ENCODE measurements at places on chromosomes 3 and 15.

- DNase-seq: no peak
Observed at GRCh38 chr15:98403569-98403968, 244.8 kb upstream of the IGF1R start.

- no peak for DNase-seq
Observed at GRCh38 chr3:166499636-166500035, 662.4 kb upstream of the BCHE start.

- DNase-seq: peak; percentile 32
Observed at GRCh38 chr3:76044601-76045600, 259.6 kb upstream of the ZNF717 start.

- DNase-seq: no peak
Observed at GRCh38 chr3:72093270-72093991, 308.5 kb upstream of the PROK2 start.

DNA sequence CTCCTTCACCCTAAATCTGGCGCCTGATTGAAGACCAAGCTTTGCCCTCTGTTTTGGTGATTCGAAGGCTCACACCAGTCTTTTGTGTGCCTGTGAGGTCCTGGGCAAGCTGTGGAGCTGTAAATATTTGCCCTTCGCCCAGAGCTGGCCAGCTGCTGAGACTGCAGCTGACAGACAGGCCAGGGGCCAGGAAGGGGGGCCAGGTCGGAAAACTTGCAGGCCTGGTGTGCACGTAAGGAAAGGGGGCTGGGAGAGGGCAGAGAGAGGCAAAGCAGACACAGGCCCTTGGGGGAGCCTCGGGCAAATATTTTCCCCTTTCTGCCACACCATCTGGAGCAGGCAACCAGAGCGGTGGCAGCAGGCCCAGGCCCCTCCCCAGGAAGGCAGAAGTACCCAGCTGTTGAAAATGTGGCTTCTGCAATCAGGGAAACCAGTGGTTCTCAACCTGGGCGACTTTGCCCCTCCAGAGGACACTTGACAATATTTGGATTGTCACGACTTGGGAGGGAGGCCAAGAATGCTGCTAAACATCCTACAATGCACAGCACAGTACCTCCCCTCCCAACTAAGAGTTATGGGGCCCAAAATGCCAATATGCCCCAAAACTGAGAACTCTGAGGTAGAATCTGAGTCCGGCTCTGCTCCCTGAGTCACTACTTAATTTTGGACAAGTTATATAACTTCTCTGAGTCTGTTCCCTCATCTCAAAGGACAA, 2.5 kb downstream of the PDZRN3 start:
- DNase-seq: no peak

DNA sequence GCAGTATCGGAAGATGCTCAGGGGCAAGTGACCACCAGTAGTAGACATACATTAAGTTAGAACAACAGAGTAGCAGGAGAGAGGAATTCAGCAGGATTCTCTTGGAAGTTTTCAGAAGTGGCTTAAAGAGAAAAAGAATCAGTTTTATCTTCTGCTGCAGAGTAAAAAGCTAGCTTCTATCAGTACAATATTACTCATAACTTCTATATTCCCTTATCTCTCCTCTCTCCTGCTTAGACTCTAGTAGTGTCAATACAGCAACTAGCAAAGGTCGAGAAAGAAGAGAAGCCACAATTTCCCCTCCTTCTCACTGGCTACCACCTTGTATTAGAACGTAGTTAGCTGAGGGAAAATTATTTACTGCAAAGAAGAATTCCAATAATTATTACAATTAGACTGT, 539.7 kb downstream of the DIPK2A start:
- no peak for DNase-seq

GRCh38 chr15:79290642-79291275, 8.2 kb downstream of the ANKRD34C start:
- no peak for DNase-seq

DNA sequence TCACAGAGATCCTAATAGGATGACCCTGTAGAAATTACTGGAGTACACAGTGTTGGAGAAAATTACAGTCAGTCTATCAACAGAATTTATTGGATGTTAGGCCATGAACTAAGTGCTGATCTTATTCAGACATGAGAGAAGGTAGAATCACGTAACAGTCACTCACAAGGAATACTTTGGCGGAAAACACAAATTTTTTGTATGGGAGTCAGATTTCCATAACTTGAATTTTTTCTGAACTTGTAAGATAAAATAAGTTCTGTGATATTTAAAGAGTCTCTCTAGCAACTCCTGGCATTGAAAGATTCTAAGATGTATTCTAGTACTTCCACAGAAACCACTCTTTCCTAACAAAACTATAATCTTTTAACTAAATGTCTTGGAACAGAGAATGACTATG, 178.8 kb upstream of the MME start:
- no peak for DNase-seq

DNA sequence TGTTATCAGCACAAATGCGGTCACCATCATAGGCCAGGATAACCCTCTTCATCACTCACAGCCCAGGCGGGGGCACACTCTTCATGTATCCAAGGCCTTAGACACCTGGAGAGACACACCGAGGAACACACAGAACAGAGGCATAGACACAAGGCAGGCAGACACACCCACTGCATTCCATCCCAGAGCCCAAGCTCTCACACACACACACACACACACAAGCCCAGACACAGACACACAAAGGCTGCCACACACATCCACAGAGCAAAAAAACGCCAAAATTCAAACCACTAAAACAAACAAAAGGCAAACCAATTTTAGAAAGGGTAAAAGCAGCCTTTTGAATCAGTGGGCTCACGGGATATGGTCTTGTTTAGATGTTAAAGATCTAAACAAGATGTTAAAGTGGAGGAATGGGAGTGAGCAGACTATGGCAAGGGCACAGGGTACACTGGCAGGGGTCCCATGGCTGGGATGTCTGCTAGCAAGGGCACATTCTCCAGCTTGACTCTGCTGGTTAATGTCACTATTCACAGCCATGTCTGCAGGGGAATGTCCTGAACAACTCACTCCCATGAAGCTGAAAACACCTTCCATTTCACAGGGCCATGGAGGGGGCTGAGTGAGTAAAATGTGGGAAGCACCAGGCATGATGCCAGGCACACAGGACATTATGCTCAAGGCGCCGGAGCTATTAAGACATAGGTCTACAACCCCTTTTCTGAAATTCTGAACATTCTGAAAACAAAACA, 14.9 kb upstream of the CRABP1 start:
- DNase-seq: no peak

All from kidney glomerular epithelial cell (primary cell).